ENCODE measurements at places on chromosomes 4 and X.

DNA sequence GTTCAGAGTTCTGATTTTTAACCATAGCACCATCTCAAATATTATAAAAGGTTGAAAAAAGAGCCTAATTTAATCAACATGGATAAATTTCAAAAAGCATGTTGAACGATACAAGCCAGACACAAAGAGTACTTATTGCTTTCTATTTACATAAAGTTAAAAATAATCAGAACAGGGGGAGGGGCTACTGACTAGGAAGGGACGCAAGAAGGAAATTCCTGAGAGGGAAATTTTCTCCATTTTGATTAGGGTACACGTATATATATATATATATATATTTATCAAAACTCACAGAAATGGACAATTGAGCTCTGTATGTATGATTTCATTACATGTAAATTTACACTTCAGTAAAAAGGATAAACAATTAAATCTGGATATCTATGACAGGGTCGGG lies 482 bp upstream of the MBTPS2 start:
- DNase-seq = no peak

DNA sequence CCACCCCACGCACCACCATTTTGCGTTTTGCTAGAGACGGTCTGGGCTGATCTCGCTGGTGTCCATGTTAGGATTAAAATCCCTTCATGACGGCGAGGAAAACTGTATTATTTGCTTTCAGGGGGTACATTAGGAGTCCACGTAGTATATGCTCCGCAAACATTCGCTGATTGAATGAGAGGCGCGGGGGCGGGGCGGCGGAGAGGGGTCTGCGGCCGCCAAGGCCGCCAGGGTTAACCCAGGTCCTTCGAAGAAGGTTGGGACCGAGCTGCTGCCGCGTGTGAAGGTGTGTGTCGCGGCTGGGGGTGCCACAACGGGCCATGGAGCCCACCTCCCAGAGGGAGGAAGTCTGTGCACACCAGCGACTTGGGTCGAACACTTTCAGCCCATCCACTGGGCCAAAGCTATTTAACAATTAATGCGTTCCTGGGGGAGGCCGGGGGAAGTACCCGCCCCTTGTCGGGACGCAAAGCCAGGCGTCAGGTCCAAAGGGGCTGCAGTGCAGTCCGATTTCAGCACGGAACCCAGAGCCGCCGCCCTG lies 6.4 kb upstream of the PITX2 start:
- DNase-seq = no peak

GRCh38 chr4:146477054-146477453 lies 44.7 kb downstream of the SLC10A7 start:
- no peak for DNase-seq

- no peak for DNase-seq
These were observed at the start of gene CPE for GRCh38 chr4:165378745-165379677. CPE (plus strand) TSS chr4:165379008; CDS start chr4:165379222, 214 bp downstream.

DNA sequence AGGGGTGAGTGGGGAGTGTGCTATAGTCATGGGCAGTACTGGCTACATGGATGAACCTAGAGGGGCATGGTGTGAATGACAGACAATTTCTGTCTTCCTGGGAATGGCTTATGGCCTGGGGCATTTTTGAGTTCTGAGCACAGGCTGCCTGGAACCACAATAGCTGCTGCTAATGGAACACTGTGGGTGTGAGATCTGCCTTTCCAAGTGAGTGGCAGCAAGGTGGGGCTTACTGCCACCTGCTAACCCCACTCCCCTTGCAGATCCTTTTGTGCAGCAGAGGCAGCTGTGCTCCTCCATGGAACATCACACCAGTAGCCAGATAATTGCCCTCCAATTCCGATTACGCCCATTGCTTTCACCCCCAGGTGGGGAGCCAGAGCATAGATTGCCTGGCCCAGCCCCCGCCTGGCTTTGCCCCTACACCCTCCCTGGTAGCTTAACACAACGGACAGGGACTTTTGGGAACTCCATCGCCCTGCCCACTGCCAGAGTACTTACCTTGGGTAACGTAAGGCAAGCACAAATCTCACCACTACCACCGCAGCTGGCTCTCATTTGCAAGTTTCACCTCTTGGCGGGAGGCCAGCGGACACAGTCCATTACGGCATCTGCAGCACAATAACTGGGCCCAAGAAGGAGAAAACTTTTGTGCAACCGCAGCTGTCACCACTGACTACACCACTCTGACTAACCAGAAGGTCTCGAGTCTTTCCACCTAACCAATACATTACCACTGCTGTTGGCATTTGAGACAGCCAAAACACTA lies 421.2 kb upstream of the NWD2 start:
- no peak for DNase-seq

DNA sequence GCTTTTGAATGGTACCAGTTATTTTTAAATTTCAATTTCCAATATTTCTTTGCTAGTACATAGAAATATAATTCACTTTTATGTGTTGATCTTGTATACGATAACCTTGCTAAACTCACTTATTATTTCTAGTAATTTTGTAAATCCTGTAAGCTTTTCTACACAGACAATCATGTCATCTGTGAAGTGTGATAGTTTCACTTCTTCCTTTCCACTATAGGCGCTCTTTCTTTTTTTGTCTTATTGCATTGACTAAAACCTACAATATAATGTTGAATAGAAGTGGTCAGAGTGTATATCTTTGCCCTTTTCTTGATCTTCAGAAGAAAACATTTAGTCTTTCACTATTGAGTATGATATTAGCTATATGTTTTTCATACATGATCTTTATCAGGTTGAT lies 76.6 kb downstream of the ZNF182 start:
- no peak for DNase-seq

DNA sequence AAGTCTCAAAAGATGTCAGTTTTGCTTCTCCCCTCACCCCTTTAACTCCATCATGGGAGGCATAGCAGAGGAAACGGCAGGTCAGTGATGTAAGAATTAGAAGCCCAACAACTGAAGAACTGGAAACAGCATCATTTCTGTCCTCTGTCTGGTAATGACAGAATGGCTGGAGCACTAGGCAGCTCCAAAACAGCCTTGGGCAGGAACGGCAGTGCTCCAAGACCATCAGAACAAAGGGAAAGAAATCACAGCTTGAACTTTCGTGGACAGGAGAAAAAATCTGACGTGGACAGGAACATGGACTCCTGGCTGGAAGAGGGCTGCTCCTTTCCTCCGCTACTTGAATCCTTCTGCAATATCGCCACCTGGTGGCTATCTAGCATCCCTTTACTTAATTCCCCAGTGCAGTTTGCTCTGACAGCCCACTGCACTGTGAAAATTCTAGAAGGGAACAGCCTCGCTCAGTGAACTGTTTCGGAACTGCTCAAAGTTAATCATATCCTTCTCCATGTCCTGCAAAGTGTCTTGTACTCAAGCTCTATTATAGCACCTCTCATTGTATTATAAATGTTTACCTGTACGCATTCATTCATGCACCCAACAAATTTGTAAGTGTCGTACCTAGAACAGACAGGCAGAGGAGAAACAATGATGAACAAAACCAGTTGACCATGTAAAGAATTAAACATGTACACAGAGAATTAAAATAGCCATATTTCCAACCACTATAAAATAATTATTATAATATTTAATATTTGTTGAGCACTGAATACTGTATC lies 20.4 kb downstream of the SLC25A53 start:
- DNase-seq = no peak

Data from stimulated activated CD4-positive, alpha-beta T cell treated with anti-CD3 and anti-CD28 coated beads, Interleukin-1b, Interleukin-23, amount 100 ng/mL, for 1 hour (primary cell).